ENCODE measurements at places on chromosomes 12 and 14.
A peak's percentile ranks its signal among the peaks of the same experiment; 100 is the strongest.

GRCh38 chr14:73167727-73168126 is 31.4 kb downstream of the PSEN1 start:
- DNase-seq: no peak

DNA sequence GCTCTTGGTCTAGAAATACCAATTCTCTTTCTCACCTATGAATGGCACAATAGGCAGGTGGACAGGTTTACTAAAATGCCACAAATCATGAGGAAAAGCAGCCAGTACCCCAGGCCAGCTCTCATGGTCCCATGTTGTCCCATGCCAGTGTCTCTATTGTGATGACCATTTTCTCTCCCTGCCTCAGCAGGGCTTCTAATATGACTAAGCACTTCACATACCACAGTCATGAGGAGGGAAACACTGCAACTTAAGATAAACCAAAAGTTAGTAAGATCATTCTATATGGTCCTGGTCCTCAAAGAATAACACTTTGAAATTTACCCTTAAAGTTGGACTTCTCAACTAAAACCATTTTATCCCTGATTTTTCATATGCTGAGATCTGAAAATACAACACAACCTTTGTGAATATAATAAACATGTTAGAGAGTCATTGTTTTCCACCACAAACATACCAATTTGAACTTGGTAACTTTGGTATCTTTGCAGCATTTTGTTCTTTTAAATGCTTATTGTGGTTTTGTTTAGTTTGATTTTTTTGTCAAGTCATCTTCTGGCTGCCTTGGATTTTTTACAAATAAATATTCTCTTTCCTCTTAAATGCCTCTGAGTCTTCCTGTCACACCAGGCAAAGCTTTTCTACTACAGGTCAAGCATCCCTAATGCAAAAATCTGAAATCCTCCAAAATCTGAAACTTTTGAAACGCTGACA is 3.6 kb downstream of the TTC5 start:
- DNase-seq: no peak

DNA sequence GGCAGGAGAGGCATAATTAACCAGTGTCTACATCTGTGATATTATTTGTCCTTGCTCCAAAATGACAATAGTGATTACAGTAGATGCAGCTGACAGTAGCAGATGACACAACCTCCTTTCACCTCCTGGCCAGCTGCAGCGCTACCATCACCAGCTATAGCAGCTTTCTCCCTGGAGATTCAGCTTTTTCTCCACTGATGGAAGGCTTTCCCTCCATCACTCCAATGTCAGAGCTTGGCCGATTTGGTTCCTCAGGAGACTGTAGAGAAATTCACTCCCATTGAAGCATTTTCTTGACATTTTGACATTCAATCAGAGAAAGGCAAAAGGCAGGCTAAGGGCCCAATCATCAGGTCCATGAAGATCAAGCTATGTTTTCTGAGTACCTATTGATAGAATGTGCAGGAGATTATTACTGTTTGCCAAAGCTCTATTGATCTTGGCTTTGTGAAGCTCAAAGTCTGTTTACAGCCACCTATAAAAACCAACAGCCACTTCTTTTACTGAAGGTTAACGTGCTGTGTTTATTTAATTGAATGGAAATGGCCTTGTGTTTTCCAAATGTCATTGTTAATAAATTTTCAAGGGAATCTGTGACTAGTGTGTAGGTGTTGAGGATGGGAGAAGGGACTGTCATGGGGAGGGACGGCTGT is 785.1 kb downstream of the DIO2 start:
- DNase-seq: no peak

DNA sequence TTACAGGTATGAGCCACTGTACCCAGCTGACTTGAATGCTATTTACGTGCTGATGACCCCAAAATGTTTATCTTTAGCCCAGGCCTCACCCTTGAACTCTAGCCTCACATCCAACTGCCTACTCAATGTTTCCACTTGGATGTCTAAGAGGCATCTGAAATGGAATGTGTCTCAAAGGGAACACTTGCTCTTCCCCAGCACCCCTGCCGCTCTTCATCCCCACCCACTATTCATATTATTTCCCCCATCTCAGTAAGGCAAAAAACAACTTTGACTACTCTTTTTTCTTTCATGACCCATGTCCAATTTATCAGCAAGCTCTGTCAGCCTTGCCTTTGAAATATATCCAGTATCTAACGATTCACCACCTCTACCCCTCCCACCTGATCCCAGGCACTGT is 204.6 kb downstream of the PAWR start:
- no peak for DNase-seq

- DNase-seq: no peak
These were observed 68.9 kb downstream of the ESR2 start for GRCh38 chr14:64225151-64225757.

GRCh38 chr12:6450091-6450868 is 1.6 kb upstream of the TAPBPL start:
- no peak for DNase-seq

- DNase-seq: no peak
These were observed 73.8 kb downstream of the RASSF8 start for GRCh38 chr12:26032290-26032689.

DNA sequence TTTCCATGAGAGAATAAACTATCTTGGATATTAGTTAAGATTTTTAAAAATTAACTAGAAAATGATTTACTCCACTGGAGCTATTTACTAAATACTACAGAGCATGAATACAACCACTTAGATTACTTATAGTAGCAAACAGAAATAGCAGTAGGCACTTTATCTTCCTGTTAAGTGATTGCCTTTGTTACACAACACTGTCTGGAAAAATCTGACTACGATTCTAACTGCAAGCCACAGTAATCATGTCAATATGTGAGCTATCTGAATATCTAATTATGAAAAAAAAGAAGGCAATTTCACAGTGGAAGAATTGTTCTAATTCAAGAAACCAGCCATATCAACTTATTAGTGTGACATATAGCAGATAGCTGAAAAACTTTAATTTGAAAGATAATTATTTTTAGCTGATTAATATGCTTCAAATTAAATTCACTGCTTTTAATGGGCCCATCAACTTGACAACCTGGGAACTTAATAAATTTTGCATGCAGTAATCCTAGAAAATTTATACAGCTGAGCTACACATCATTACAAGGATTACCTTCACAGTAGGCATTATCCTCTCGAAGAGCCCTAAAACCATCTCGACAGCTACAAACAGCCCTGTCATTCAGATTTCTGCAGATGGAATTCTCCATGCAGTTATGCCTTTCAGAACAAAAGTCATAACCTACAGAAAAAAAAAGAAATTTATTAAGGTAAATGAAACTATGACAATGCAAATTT is 172.8 kb downstream of the NELL2 start:
- DNase-seq: no peak

GRCh38 chr12:11164384-11164783 is 6.6 kb upstream of the SMIM10L1 start:
- DNase-seq: no peak

- no peak for DNase-seq
These were observed 266.4 kb upstream of the USP15 start for GRCh38 chr12:61993734-61994345.

- DNase-seq: no peak
These were observed 40.8 kb downstream of the MIS18BP1 start for GRCh38 chr14:45212231-45212630.

DNA sequence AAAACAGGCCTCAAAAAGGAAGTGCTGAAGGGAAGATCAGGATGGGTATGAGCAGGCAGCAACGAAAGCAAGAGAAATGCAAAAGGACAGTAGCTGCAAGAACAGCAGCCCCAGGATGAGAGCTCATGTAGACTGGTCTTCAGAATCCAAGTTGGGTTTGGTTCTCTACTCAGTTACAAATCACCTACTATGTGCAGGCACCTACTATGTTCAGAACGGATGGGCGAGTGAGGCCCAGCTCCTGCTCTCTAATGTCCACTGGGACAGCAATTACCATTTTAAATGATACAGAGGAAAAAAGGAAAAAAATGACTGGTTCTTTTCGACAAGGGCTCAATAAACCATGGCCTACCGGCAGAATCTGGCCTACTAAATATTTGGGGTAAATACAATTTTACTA is 88.5 kb downstream of the RBM19 start:
- no peak for DNase-seq

GRCh38 chr12:85357609-85358008 is 77.6 kb downstream of the ALX1 start:
- no peak for DNase-seq

GRCh38 chr14:20714593-20715250 is 26.2 kb downstream of the ANG start:
- no peak for DNase-seq

DNA sequence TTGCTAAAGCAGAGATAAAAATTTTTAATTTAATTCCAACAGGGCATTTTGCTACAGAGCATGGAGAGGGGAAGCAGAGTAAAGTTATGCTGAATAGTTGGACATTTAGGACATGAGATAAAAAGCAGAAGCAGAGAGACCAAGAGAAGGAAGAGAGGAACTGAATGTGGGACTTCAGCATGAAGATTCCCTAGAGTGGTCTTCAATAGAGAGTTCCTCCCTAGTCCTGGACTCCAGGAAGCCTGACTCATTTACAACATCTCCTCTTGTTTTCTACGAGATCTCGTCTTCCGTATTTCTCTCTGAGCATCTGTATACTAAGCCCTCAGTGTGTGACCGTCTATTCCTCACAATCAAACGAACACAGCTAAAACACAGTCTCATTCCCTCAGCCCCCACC is 35.2 kb upstream of the IFT81 start:
- DNase-seq: no peak

DNA sequence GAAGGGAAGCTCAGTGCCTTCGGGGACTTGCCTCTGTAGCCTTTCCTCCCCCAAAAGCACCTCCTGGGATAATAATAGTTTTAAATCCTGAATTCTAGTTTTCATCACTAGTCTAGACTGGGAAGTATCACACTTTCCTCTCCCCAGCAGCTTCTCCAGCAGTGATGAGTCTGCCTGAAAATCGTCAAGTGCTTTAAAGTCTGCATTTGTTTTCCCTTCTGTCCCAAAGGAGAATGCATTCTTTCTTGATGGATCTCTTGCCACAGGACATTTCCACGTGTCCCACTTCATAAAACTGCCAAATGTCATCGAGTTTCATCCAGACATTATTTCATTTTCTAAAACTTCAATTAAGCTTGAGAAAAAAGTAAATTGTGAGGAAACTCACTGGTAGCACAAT is 15.0 kb downstream of the CSRP2 start:
- no peak for DNase-seq

GRCh38 chr12:129119537-129119936 is 266.3 kb downstream of the GLT1D1 start:
- DNase-seq: peak; percentile 28

GRCh38 chr14:92481811-92482555 is 31.6 kb upstream of the RIN3 start:
- peak; percentile 15 for DNase-seq

- DNase-seq: no peak
These were observed 22.9 kb downstream of the DICER1 start for GRCh38 chr14:95134304-95134933.

GRCh38 chr14:44529026-44529425 is 21.9 kb upstream of the FSCB start:
- no peak for DNase-seq

DNA sequence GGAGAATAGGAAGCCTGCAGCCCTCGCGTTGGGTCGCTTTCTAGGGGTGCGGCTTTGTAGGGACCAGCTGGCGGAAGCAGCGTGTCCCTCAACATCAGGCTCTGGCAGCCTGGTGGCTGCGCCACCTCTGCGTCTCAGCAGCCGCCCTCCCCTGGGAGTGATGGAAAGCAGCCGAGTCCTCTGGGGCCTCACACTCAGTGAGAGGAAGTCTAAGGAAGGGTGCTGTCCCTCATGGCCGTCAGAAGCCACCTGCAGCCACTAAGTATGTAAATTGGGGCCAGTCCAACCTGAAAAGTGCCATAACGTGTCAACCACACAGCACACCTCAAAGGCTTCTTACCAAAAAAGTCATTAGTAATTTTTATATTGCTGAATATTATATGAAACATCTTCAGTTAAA is 80.3 kb downstream of the WDR20 start:
- DNase-seq: no peak

DNA sequence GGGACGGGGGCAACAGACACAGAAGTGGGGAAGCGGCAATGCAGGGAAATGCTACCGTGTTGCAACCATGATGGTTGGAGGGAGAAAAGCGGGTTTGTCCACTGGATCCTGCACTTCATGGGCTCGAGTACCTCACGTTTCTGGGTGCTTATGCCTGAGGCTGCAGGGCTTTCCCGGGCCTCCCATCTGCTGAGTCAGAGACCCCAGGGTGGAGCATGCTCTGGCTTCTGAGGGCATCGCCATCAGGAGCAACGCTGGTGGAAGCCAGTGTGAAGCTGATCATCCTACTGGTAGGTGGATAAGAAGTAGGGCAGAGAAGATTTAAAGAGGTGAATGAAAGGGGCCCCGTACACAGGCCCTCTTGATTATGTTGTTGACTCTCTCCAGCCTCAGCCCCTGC is 5.0 kb upstream of the ADGRD1 start:
- DNase-seq: no peak

- no peak for DNase-seq
These were observed 10.3 kb downstream of the DCP1B start for GRCh38 chr12:1993871-1994371.

- DNase-seq: no peak
These were observed 34.3 kb downstream of the NKX2-1 start for GRCh38 chr14:36485773-36486172.

DNA sequence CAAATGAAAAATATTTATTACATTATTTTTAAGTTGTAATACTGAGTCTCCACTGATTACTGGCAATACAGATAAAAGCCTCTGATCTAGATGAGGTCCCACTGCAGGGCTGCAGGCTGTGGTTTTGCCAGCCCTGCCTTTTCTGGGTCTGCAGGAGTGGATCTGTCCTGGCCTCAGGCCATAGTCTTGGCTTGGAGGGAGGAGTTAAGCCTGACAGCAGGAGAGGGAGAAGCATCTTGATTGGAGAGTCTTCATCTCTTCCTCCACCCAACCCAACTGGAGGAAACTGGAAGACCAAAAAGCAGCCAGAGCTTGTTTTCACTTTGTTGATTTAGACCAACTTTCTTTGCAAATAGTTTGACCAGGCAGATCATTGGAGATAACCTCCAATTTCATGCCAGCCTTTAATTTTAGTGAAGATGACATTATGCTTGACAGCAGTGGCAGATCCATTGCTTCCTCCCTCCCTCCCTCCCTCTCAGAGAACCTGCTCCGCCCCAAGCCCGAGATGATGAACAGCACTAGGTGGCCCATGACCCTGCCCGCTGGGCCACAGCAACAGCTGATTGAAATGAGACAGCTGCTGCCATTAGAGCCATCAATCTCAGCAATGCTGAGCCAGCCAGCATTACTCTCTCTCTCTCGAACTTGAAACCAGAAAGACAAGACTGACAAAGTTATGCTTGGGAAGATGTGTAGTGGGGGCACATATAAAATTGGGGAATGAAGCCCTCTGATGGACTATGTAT is 222.4 kb downstream of the GLT1D1 start:
- DNase-seq: peak; percentile 72

- no peak for DNase-seq
These were observed 144.5 kb downstream of the PHETA1 start for GRCh38 chr12:111224186-111225066.
